Activated B cell treated with CpG ODN at 0.5 μM for 24 hours (primary cell): ENCODE measurements at places on chromosomes 2 and 18. TPM values are rescaled to one million over a fixed set of nuclear protein-coding genes. Genes with fewer than 3 reads are reported as not detected.

The CCDC141 gene
- total RNA-seq: 32.1 and 38.8 TPM in 2 replicates

The ATF2 gene
- total RNA-seq: 49.0 and 59.9 TPM in 2 replicates

The GALNT5 gene
- not detected in 2 replicates for total RNA-seq

The TSGA10 gene
- total RNA-seq: 18.5 and 20.4 TPM in 2 replicates

The LRP2 gene
- not detected in 2 replicates for total RNA-seq

The SERPINE2 gene
- total RNA-seq: 0.98 and 1.1 TPM in 2 replicates

The FLACC1 gene
- 3.5 and 4.6 TPM in 2 replicates for total RNA-seq

The DNAJC27 gene
- total RNA-seq: 9.0 and 9.7 TPM in 2 replicates

The DYNAP gene
- total RNA-seq: not detected in 2 replicates

The FAM110C gene
- total RNA-seq: 0.18 TPM in 1 of 2 replicates, not detected in the other

The KCNJ3 gene
- total RNA-seq: not detected in 2 replicates

The MYOM1 gene
- total RNA-seq: 4.1 and 4.9 TPM in 2 replicates

The ACMSD gene
- total RNA-seq: not detected in 2 replicates

The RFX8 gene
- total RNA-seq: not detected in 2 replicates

The SLC4A3 gene
- not detected in 2 replicates for total RNA-seq

DNA sequence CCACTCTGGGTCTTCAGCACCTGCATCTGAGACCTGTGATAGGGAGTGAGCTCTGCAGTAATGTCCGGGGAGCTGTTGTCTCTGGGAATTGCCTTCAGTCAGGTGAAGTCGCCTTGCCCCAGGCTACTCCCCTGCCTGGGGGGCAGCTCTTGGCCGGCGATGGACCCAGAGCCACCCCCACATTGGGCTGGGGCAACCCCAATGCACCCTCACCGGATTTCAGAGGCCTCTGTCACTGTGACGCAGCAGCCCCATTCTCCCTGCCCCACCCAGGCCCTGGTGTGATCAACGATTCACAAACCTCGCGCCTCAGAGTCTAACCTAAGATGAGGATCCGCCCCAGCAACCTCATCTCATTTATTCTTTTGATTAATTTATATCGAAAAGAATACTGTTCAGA lies 303.6 kb downstream of the NDUFA10 start:
- DNase-seq: no peak
- no peaks in the 10 kb centered on the region for H3K36me3 ChIP-seq
- no peaks in the 10 kb centered on the region for H3K4me1 ChIP-seq
- H3K27ac ChIP-seq: no peak overlapping the region
- no peaks in the 10 kb centered on the region for H3K27me3 ChIP-seq

- peak overlapping the region; percentile 96 for H3K27ac ChIP-seq
- no peaks in the 10 kb centered on the region for H3K27me3 ChIP-seq
- H3K4me1 ChIP-seq: peaks cover 62% of the 10 kb centered on the region
- peaks cover 29% of the 10 kb centered on the region for H3K36me3 ChIP-seq
- no peak for DNase-seq
These were observed 2.9 kb downstream of the MEX3C start for GRCh38 chr18:51194604-51195003.

GRCh38 chr2:257429-257828 lies 6.4 kb downstream of the SH3YL1 start:
- no peak overlapping the region for H3K27ac ChIP-seq
- DNase-seq: no peak
- H3K4me1 ChIP-seq: no peaks in the 10 kb centered on the region
- H3K4me3 ChIP-seq: no peak overlapping the region

DNA sequence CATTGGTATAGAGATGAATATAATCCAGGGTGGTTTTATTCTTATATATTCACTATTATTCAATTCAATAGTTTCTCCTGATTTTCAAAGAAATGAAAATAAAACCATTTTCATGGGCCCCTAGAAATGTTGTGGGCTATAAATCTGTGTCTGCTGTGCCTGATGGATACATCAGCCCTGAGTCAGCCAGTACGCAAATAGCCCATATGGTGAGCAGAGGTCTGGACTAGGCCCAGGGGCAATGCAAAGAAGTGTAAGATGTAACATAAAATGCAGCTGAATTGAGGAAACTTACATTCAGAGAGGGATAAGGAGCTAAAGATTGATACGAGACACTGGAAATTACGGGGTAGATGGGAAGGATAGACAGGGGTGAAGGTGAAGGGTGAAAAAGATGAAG lies 122.5 kb downstream of the MAIP1 start:
- H3K27me3 ChIP-seq: peaks cover 4% of the 10 kb centered on the region
- no peak for DNase-seq
- no peaks in the 10 kb centered on the region for H3K4me1 ChIP-seq

- peaks cover 14% of the 10 kb centered on the region for H3K36me3 ChIP-seq
- DNase-seq: no peak
- no peak overlapping the region for H3K4me3 ChIP-seq
- no peaks in the 10 kb centered on the region for H3K27me3 ChIP-seq
- peaks cover 43% of the 10 kb centered on the region for H3K4me1 ChIP-seq
These were observed 135.8 kb downstream of the CABLES1 start for GRCh38 chr18:23270986-23271680.

- no peak overlapping the region for H3K4me3 ChIP-seq
- no peak for DNase-seq
- peaks cover 5% of the 10 kb centered on the region for H3K27me3 ChIP-seq
These were observed 314.3 kb downstream of the TNS1 start for GRCh38 chr2:217688494-217688893.

GRCh38 chr18:75757951-75758350 lies 330.4 kb upstream of the SMIM21 start:
- no peak overlapping the region for H3K4me3 ChIP-seq
- no peak overlapping the region for H3K27ac ChIP-seq
- no peaks in the 10 kb centered on the region for H3K27me3 ChIP-seq
- DNase-seq: no peak
- no peaks in the 10 kb centered on the region for H3K4me1 ChIP-seq

GRCh38 chr2:26144031-26144430 lies 28.9 kb upstream of the GAREM2 start:
- H3K4me1 ChIP-seq: peaks cover 4% of the 10 kb centered on the region
- H3K36me3 ChIP-seq: no peaks in the 10 kb centered on the region
- H3K27me3 ChIP-seq: peaks cover 4% of the 10 kb centered on the region
- H3K4me3 ChIP-seq: no peak overlapping the region

DNA sequence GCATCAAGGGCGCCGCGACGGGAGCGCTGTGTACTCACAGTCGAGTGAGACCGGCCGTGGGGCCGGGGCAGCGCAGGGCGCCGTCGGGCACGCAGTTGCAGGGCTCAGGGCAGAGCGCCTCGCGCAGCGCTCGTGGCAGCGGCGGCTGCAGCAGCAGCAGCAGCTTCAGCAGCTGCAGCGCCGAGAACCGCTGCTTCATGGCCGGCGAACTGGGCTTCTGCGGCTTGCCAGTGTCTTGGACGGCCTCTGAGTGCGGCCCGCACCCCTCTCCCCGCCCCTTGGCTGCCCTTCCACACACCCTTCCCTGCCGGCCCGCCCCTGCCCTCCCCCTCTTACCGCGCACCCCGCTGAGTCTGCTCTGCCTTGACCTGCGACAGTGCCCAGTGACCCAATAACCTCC lies at the start of gene LHCGR:
Gene LHCGR, minus strand, starts transcription at position 252 of the 400 bp plus-strand sequence. Its CDS starts 53 bp downstream, at position 199.
- no peaks in the 10 kb centered on the region for H3K36me3 ChIP-seq
- peaks cover 2% of the 10 kb centered on the region for H3K4me1 ChIP-seq
- DNase-seq: no peak
- H3K4me3 ChIP-seq: no peak within 1 kb of the TSS
- peaks cover 29% of the 10 kb centered on the region for H3K27me3 ChIP-seq
- no peak within 1 kb of the TSS for H3K27ac ChIP-seq

DNA sequence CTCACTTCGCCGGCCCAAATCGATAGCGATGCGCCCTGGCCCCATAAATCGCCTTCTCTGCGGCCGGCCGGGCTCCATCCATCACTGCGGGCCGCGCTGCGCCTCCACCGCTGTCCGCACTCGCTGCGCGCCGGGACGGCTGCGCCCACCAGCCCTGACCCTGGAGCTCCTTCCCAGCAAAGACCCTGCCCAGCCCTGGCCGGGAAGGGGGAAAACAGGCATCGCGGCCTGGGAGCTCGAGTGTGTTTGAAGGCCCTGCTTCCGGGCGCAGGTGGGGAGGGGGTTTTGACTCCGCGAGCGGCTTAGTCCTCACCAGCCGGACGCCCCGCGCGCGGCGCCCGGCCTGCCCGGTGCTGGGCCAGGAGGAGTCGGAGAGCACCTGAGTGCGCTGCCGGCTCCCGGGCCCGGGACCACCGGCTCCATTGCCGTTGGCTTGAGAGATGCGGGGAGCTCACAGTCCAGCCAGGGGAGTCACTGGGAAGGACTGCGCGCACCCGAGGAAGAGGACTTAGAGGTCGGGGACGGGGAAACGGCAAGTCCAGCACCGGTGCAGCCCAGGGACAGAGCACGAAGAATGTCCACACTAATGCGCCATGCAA lies 1.1 kb downstream of the PAX8 start:
- H3K4me3 ChIP-seq: no peak overlapping the region
- H3K4me1 ChIP-seq: peaks cover 10% of the 10 kb centered on the region
- H3K36me3 ChIP-seq: no peaks in the 10 kb centered on the region
- peaks cover 48% of the 10 kb centered on the region for H3K27me3 ChIP-seq
- H3K27ac ChIP-seq: no peak overlapping the region

- no peak overlapping the region for H3K4me3 ChIP-seq
- H3K27me3 ChIP-seq: no peaks in the 10 kb centered on the region
- no peak for DNase-seq
These were observed 48.3 kb downstream of the ZFP36L2 start for GRCh38 chr2:43178055-43178598.

DNA sequence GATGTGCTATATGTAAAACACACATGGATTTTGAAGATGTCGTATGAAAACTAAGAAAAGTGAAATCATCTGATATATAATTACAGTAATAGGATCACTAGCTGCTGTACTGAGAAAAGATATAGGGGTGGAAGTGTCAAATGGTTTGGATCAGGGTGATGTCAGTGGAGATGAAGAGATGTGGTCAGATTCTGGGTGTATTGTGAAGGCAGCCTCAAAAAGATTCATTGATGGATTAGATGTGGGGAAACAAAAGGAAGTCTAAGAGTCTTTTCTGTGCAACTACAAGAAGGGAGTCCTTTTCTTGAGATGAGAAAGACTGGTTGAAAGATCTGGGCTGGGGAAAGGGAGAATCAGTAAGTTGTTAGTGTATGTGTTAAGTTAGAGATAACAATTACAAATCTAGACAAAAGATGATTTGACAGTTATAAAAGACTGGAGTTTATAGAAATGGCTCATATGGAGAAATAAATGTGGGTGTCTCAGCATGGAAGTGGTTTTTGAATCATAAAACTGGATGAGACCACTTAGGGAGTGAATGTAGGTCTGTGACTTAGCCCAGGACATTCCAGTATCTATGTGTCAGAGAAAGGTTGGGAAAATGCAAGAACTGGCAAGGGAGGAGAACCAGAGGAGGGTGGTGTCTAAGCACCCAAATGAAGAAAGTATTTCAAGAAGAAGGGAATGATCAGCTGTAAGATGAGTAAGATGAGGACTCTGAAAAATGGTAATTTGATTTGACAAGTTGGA lies 347.4 kb downstream of the PARD3B start:
- no peaks in the 10 kb centered on the region for H3K27me3 ChIP-seq
- no peaks in the 10 kb centered on the region for H3K4me1 ChIP-seq
- H3K27ac ChIP-seq: no peak overlapping the region
- H3K4me3 ChIP-seq: no peak overlapping the region

DNA sequence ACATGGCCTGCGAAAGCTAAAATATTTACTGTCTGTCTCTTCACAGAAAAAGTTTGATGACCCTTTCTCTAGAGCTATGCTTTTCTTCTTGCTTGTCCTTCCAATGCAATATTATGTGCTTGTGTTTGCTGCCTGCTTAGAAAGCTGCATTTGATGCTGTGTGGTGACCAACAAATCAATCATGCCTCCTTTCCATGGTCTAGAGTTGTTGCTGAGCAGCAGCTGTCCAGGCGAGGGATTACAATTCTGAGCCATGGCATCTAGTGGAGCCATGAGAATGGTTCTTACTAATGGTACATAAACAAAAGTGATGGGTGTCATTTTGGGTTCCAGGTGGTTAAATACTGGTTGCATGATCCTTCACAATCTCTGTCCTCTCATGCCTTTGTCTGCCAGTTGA lies 1142.1 kb downstream of the DPP10 start:
- H3K4me1 ChIP-seq: no peaks in the 10 kb centered on the region
- no peak overlapping the region for H3K27ac ChIP-seq
- no peaks in the 10 kb centered on the region for H3K36me3 ChIP-seq
- H3K27me3 ChIP-seq: no peaks in the 10 kb centered on the region
- no peak for DNase-seq
- no peak overlapping the region for H3K4me3 ChIP-seq

DNA sequence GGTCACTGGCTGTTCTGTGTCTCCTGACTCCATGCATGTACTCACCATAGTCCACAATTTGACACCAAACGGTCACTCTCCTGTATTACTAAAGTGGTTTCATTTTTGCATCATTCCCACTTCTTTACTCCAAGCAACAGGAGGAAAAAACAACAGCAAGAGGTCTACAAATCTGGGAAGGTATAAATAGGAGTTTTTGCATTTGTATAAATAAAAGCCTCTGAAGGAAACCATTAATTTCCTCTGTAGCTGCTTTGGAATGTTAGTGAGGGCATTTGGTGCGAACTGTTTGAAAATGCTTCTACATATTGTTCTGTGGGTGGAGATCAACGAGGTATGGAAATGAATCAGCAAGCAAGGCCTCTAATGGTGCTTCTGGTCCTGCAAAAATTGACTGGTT lies 148.5 kb upstream of the DLX2 start:
- H3K4me3 ChIP-seq: no peak overlapping the region
- no peak overlapping the region for H3K27ac ChIP-seq
- H3K36me3 ChIP-seq: no peaks in the 10 kb centered on the region
- peaks cover 4% of the 10 kb centered on the region for H3K27me3 ChIP-seq
- no peak for DNase-seq

DNA sequence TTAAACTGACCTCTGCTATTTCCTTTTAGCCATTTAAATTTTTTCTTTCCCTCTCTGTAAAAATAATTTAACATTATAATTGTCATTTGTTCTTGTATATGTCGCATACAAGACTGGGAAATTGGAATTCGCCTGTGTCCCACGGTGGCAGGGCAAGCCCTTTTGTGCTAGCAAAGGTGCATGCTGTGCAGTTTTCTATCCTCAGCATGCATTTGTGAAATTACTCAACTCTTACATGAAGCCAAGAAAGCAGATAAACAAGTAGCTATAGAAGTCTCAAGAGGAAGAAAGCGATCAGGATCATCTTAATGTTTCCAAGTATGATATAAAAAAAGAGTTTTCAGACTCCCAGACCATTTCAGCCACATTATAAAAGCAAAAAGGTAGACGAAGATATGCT lies 392.6 kb upstream of the CHST9 start:
- no peak for DNase-seq
- no peak overlapping the region for H3K4me3 ChIP-seq
- H3K27ac ChIP-seq: no peak overlapping the region
- H3K4me1 ChIP-seq: no peaks in the 10 kb centered on the region

DNA sequence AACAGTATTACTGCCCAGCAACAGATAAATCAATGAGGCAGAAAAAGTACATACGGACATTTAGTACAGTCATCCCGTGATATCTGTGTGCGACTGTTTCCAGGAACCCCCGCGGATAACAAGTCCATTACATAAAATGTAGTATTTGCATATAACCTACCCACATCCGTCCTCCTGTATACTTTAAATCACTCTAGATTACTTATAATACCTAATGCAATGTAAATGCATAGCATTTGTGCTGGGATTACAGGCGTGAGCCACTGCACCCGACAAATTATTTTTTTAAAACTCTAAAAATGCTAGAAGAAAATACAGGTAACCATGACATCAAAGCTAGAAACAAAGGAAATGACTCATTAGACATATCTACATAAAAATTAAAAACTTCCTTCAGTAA lies 91.6 kb downstream of the FAM161A start:
- H3K4me3 ChIP-seq: peak overlapping the region; percentile 19
- H3K27ac ChIP-seq: no peak overlapping the region
- no peaks in the 10 kb centered on the region for H3K27me3 ChIP-seq
- peaks cover 16% of the 10 kb centered on the region for H3K4me1 ChIP-seq
- no peak for DNase-seq
- H3K36me3 ChIP-seq: peaks cover 10% of the 10 kb centered on the region
